ENCODE measurements at places on chromosomes 5 and 9.

- no peak for DNase-seq
Observed at GRCh38 chr5:153476767-153477166, 13.7 kb upstream of the GRIA1 start.

DNA sequence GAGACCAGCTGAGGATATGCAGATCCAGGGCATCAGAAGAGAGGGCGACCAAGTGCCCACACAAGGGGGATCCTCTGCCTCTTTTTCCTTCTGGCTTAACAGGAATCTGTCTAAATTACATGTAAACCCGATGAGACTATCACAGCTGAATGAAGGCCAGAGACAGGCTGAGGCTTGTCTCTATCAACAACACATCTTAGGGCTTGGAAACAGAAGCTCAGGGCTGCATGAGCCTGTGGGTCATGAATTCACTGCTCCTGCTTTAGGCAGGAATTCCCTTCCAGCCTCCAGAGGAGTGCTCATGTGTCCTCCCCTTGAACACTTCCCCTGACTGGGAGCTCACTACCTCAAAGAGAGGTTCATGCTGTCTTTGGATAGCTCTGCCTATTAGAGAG, 106.1 kb upstream of the PHYKPL start:
- DNase-seq = no peak

GRCh38 chr5:129125819-129126218, 31.3 kb downstream of the ISOC1 start:
- DNase-seq = no peak

- DNase-seq = no peak
Observed at GRCh38 chr5:119321569-119322311, 34.1 kb upstream of the TNFAIP8 start.

DNA sequence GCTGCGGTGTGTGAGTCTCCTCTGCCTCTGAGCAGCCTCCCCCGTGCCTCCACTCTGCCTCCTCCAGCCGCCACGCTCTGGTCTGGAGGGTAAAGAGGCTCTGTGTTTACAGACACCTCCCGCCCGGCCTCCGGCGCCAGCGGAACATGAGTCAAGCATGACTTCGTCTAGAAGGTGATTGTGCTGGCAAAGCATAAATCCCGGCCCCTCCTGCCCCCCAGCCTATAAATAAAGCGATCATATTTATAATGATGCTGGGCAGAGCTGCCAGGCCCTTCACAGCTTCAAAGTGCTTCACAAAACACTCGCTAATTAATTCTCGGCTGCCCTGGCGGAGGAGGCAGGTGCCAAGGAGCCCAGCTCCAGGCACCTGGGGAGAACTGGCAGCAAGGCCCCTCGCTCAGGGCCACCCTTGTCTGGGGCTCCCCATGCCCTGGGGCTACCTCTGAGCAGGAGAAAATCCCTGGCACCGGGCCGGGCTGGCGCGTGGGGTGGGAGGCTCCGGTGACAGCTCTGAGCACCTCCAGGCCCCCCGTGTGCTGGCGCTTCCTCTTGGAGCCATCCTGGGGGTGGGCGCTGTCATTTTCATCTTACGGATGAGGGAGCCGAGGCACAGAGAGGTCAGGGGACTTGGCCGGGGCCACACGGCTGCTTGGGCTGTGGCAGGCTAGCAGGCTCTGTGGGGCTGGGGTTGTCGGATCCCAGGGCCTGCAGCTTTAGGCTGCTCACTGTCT, 87.8 kb downstream of the RXRA start:
- DNase-seq = no peak

- DNase-seq = no peak
Observed at GRCh38 chr9:100011062-100011681, 87.6 kb downstream of the ERP44 start.

DNA sequence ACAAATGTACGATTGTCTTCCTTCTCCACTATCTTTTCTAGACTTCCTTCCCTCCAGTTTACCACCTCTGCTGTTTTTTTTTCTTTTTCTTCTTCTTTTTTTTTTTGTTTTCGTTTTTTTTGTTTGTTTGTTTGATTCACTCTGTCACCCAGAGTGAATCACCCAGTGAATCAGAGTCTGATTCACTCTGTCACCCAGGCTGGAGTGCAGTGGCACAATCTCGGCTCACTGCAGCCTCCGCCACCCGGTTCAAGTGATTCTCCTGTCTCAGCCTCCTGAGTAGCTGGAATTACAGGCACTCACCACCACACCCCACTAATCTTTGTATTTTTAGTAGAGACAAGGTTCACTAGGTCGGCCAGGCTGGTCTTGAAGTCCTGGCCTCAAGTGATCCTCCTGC, 375.7 kb downstream of the NTRK2 start:
- DNase-seq = no peak

DNA sequence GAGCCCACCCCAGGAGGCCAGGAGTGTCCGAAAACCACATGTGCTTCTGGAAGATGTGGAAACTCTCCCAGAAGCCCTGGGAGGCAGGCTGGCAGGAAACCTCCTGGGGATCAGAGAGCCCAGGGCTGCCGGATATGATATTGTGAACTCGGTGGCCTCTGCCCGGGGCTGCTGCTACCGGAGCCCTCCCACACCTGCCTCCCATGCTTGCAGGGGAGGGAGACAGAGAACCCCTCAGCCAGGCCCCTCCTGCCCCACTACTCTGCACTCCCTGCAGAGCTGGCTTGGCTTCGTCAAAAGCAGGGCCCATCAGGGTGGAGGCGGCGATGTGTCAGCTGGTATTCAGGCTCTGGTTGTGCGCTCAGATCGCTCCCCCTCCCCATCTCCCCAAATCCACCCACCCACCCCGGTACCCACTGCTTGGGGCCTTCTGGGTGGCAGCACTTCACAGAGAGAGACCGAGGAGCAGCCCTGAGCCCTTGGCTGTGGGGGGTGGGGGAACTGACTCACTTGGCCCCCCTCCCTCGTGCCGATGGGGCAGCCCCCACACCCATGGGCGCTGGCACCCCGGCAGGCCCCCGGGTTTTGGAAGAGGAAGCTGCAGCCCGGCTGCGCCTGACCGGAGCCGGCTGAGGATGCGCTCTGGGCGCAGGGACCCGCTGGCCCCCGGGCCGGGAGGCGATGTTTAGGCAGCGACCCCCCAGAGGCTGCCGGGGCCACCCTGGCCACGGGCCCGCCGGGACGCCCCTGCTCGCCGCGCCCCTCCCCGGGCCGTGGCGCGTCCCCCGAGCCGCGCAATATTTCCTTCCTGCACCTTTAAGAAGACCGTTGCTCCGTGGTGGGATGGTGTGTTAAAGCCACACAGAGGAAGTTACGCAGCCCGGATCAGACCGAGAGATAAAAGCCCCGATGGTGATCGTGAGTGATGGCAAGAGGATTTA, 786 bp upstream of the NTNG2 start:
- DNase-seq = no peak

Data from globus pallidus (tissue), 1 donor.